ENCODE measurements at places on chromosomes 1 and 21. TPM values are rescaled to one million over a fixed set of nuclear protein-coding genes. Genes with fewer than 3 reads are reported as not detected.

DNA sequence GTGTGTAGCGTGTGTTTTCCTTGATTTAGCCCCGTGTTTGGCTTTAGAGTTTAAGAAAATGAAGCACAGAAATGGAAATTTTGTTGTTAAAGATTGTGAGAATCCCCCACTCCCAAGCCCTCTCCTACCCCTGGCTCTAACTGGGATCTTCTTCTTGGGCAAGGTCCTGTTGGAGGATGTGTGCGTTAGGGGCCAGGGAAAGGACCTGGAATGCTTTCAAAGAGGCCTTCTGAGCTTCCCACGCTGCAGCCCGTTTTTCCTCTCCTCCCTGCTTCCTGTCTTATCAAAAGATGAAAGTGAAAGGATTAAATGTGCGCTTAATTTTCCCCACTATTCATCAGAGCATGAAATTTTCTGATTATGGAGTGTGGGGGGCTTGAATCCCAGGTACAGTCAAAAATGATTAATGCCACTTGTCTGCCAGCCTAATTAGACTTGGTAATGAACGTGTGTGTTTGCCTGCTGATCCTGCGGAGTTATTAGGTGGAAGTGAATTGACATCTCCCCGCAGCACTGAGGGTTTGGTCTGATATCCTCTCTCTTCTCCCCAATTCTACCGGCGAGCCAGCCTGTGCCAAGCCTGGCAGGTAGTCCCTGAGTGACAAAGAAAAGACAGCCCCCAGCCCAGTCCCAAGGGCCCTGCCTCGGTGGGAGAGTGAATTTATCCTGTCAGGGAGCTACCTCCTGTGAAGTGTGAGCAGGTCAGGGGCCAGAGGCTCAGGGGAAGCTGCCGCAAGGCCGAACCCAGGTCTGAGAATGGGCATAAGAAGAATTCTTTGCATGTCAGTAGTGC, 4.9 kb downstream of the RASSF5 start:
- DNase-seq, result peak; percentile 17

- DNase-seq, result no peak
Measured at GRCh38 chr1:20248971-20249612, 41.6 kb upstream of the VWA5B1 start.

- DNase-seq, result peak; percentile 42
Measured at GRCh38 chr1:153792631-153793041, 17.4 kb downstream of the SLC27A3 start.

- no peak for DNase-seq
Measured at GRCh38 chr1:23291706-23292105, 52.4 kb downstream of the HNRNPR start.

GRCh38 chr21:45524756-45525152, 17.5 kb downstream of the SLC19A1 start:
- DNase-seq, result peak; percentile 42

DNA sequence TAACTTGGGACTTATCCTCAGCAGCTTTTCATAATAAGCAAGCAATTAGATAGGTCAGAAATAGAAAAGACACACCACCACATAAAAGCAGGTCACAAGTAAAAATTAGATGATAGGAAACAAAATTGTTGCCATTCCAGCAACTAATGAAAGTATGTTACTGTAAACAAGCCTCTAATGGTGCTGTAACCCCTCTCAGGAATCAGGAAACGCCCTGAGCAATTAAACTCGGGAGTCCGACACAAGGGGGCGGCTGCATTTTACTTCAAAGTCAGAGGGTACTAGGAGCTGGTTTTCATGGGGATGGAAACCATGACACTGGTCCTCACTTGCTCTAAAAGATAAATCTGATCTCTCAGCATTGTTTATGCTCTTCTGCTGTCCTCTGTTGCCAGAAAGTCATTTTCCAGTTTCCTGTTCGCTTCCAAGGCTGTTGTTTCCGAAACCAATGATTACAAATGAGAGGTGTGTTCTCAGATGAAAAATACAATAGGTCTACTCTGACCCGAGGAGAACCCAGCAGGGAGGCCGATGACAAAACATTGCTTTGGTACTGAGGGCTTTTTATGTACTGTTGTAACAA, 93.4 kb downstream of the TGFBR3 start:
- peak; percentile 35 for DNase-seq

IL12RB2 gene
- total RNA-seq, result 0.55 TPM

SCP2 gene
- total RNA-seq, result 228 TPM

BARHL2 gene
- not detected for total RNA-seq

PTTG1IP gene
- total RNA-seq, result 391 TPM
